ENCODE measurements at places on chromosomes 11 and 22. TPM values are rescaled to one million over a fixed set of nuclear protein-coding genes. Genes with fewer than 3 reads are reported as not detected.

TMPRSS5 gene
- 0.13 TPM for total RNA-seq

MAP6 gene
- 1.9 TPM for total RNA-seq

CD3D gene
- total RNA-seq = not detected

OR52W1 gene
- total RNA-seq = not detected

TENM4 gene
- total RNA-seq = 0.17 TPM

FGF4 gene
- not detected for total RNA-seq

Data from A549 treated with Mapracorat at 1 μM for 4 hours (cell line).